ENCODE measurements at places on chromosomes 4 and X. TPM values are rescaled to one million over a fixed set of nuclear protein-coding genes. Genes with fewer than 3 reads are reported as not detected.

DNA sequence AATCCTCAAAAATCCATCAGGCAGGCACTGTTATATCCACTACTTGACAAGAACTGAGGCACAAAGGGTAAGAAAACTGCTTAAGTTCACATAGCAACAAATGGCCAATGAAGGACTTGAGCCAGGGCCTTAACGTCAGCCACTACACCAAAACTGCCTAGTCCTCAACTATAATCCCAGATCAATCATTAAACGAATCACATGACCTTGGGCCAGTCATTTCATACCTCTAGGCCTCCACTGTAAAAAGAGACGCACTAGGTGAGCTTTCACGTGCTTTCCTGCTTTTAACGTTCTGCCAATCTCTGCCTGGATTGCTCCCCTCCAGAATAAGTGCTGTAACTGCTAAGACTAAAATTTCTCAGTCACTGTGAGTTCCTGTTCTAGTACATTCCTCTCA, 54.7 kb downstream of the RHOXF2B start:
- DNase-seq = no peak

- no peak for DNase-seq
These were observed 58.8 kb downstream of the RHOH start for GRCh38 chr4:40255393-40256281.

GRCh38 chr4:2799971-2800690, 7.2 kb downstream of the SH3BP2 start:
- DNase-seq = peak; percentile 12

DNA sequence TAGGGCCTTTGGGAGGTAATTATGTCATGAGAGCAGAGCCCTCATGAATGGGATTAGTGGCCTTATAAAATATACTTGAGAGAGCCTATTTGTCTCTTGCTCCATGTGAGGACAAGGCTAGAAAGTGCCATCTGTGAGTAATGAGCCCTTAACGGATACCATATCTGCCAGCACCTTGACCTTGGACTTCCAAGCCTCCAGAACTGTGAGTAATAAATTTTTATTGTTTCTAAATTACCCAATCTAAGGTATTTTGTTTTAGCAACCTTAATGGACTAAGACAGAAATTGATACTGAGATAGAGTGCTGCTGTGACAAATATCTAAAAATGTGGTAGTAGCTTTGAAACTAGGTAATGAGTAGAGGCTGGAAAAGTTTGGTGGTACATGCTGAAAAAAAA, 285.0 kb upstream of the DIPK2B start:
- DNase-seq = no peak

- no peak for DNase-seq
These were observed 18.1 kb downstream of the TMEM175 start for GRCh38 chr4:950136-951020.

- no peak for DNase-seq
These were observed 20.3 kb downstream of the RUFY3 start for GRCh38 chr4:70741867-70742658.

GRCh38 chr4:161208564-161208963, 955.2 kb downstream of the FSTL5 start:
- DNase-seq = no peak

- DNase-seq = no peak
These were observed 145.9 kb downstream of the MID1 start for GRCh38 chrX:10474510-10474909.

- peak; percentile 86 for DNase-seq
These were observed at the start of gene TLR2 for GRCh38 chr4:153684182-153684970. TLR2 (plus strand) TSS chr4:153684280; CDS start chr4:153702908, 18,628 bp downstream.

- DNase-seq = no peak
These were observed 65.4 kb downstream of the HTRA3 start for GRCh38 chr4:8334786-8335460.

DNA sequence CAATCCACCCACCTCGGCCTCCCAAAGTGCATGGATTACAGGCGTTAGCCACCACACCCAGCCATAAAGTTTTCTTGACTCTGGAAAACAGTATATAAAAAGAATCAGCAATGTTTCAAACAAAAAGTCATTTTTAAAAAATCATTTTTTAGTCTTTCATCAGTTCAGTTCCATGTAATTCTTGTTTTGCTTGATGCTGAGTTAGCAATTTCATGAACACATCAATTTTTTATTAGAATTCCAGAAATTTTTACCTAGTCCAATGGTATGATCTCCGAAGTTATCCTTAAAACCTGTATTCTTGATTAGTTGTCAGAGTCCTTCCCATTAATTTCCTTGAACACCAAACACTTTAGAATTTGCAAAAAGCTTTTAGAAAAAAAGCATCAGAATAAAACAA, 56.8 kb downstream of the RCHY1 start:
- DNase-seq = no peak

GRCh38 chr4:58138786-58139668, 1028.8 kb upstream of the IGFBP7 start:
- no peak for DNase-seq

GRCh38 chr4:102345795-102346100, 466 bp upstream of the SLC39A8 start:
- DNase-seq = no peak

GRCh38 chr4:120290553-120290952, 223.9 kb upstream of the MAD2L1 start:
- DNase-seq = no peak

DNA sequence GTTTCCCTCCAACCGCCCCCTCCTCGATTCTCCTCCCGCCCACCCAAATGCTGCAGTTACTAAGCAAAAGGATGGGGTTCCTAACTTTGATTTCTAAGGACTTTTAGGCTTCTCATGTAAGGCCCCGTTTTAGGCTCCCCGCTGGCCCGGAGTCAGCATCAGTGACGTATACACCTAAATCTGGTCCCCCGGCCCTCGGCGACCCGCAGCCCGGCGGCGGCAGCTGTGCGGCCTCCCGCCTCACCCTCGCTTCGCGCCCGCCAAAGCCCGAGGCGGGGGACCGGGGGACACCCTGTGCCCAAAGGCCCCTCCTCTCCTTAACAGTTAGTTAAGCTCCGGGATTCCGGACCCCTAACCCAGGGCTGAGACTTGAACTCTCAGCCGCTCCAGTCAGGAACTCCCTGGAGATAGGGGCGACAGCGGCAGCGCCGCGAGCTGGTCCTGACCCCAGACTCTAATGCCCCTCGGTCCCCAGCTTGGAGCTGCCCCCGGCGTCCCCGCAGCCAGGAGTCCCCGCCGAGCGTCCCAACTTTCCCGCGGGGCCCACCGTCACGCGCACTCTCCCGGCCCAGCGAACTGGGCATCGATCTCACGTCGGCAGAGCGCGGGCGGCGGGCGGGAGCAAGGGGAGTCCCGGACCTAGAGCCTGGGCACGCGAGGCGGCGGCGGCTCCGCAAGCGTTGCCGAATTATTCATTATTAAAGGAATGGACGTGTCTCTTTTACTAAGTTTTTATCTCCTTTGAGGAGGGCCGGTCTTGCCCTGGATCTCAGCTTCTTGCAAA, 1.5 kb upstream of the NR3C2 start:
- DNase-seq = peak; percentile 60

DNA sequence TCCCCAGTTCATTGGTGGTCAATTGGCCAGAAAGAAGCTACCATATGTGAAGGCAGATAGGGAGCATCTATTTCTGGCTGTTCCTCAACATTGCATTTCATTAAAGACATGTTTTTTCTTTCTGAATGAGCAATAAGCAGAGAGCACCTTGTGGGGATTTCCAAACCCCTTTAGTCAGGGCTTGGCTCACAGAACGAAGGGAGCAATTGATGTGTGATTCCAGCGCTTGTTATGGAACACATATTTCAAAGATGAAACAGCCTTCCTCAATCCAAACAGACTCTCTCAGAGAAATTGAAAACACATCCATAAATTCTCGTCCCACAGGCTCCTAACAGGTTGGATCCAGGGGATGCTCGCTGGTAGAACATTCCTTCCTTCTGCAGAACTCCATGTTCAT, 84.1 kb downstream of the CLCN4 start:
- DNase-seq = no peak

DNA sequence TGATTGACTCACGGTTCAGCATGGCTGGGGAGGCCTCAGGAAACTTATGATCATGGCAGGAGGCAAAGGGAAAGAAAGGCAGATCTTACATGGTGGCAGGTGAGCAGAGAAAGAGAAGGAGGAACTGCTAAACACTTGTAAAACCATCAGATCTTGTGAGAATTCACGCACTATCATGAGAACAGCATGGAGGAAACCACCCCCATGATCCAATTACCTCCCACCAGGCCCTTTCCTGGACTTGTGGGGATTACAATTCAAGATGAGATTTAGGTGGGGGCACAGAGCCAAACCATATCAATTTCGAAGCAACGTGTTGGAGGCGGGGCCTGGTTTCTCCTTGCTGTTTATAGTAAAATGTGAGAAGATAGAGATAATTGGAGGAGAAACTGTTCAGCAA, 167.4 kb downstream of the GABRB1 start:
- no peak for DNase-seq

CD40LG gene
- 0.30 TPM for total RNA-seq

NR3C2 gene
- total RNA-seq = 21.3 TPM

BST1 gene
- 0.32 TPM for total RNA-seq

CXCL6 gene
- not detected for total RNA-seq

SMAD1 gene
- total RNA-seq = not detected
